ENCODE measurements at places on chromosomes 13 and 19.
A peak's percentile ranks its signal among the peaks of the same experiment; 100 is the strongest.

GRCh38 chr13:100211016-100211710 lies 122.3 kb downstream of the PCCA start:
- DNase-seq: no peak

- peak; percentile 39 for DNase-seq
Observed at GRCh38 chr19:51448411-51449016, 9.7 kb downstream of the SIGLEC8 start.

- no peak for DNase-seq
Observed at GRCh38 chr19:954672-955494, 29.0 kb downstream of the ARID3A start.

DNA sequence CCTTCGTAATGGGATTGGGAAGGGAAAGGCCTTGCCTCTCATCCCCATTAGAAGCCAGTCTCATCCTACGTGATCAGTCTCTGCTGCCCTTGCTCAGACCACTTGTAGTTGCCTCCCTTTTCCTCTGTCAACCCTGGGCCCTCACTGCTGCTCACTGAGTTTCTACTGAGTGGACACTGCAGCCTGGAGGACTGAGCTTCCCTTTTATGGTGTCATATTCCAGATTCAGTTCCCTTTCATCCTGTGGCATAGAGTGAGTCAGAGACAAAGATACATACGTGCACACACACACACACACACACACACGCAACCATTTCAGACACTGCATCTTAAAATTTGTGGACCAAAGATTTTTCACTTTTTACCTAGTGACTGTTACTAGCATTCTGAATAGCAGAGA lies 56.6 kb downstream of the COG3 start:
- no peak for DNase-seq

- no peak for DNase-seq
Observed at GRCh38 chr13:34340534-34340933, 522.6 kb downstream of the RFC3 start.

- DNase-seq: no peak
Observed at GRCh38 chr13:84296401-84296800, 414.1 kb upstream of the SLITRK1 start.

GRCh38 chr13:27954406-27954851 lies 14.7 kb downstream of the CDX2 start:
- DNase-seq: no peak

GRCh38 chr19:52297601-52298364 lies 814 bp downstream of the ZNF480 start:
- DNase-seq: no peak

DNA sequence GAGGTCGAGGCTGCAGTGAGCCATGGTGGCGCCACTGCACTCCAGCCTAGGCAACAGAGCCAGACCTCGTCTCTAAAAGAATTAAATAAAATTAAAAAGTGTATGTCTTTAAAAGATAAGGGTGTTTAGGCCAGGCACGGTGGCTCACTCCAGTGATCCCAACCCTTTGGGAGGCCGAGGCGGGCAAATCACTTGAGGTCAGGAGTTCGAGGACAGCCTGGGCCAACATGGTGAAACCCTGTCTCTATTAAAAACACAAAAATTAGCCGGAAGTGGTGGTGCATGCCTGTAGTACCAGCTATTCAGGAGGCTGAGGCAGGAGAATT lies 7.5 kb upstream of the SDHAF1 start:
- DNase-seq: no peak

- no peak for DNase-seq
Observed at GRCh38 chr13:46057256-46058015, 4.9 kb upstream of the ZC3H13 start.

GRCh38 chr19:16714702-16715287 lies 4.9 kb upstream of the NWD1 start:
- no peak for DNase-seq

DNA sequence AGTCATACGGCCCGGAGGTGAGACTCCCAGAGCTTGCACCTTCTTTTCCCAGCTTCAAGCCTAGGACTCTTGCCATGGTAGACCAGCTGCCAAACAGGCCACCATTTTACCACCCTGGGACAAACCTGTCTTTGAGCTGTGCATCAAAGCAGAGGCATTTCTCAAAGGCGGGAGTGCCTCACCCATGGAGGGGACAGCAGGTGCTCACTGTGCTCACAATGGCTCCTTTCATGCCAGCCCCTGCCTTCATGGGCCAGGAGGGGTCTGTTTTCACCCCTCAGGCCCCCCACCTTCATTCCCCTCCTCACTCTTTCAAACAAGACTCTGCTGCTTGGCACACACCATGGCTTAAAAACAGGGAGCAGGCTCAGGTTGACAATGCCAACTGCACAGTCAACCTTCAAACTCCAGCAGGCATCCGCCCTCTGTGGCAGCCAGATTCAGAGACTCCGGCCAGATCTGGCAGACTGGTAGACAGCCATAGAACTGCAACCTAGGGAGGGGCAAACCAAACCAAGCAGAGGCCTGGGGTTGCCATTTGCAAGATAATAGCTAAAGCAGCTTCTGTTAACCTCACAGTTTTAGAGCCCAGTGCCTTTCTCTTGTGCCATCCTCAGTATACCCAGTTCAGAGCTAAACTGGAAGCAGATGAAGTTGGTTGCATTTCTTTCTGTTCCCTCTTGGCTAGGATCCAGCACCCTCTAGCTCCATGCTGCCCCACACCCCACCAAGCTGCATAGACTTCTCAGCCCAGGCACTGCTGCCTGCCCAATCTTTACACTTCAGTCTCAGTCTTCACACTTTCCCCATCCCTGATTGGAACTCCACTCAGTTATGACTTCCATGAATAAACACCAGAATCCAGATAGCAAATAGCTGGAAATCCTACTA lies 93.9 kb upstream of the SPATA13 start:
- no peak for DNase-seq

DNA sequence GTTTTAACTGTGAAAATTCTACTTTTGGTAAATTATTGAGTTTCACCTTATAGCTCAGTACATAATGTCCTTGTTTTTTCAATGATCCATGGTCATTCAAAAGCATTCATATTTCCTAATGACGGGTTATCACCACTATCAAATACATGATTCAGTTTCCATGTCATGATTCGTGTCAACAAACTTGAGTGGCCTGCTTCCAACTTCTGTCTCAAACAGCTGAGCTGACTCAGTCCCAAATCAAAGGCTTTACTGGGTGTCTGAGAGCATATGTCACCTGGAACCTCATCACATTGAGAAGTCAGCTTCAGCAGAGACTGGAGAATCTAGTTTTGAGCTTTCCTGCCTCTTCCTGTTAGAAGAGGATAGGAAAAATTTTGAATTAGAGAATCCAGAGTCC lies 40.3 kb upstream of the SGCG start:
- DNase-seq: no peak

GRCh38 chr19:55386493-55386971 lies 800 bp downstream of the RPL28 start:
- no peak for DNase-seq

DNA sequence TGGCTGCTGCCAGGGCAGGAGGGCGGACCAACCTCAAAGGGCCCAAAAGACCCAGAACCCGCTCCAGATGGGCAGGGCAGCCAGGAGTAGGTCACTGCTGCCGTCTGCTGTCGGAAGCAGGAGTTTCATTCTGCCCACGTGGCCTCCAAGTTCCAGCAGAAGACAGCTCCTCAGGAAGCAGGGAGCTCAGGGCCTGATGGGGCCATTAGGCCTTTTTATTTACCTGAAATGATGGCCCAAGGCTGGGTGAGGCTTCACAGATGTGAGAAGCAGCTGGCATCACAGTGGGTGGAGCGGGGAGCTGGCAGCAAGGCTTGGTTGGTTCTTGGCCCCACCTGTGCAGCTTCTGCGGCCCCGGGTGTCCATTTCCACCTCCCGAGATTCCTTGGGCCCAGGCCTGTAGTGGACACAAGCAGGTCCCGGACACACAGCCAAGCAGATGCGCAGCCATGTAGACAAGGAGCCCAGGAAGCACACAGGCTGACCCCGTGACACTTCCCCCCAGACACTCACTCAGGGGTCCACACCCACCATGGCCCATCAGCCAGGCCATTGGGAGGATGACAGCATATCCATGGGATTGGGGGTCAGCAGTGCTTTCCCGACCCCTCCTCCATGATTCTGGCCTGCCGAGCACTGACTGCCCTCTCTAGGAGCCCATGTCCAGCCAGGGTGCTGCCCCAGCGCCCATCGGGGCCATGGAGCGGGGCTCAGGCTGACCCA lies 26.4 kb downstream of the C13orf46 start:
- no peak for DNase-seq

GRCh38 chr13:32209652-32210051 lies 105.5 kb downstream of the ZAR1L start:
- no peak for DNase-seq

GRCh38 chr13:49746111-49746510 lies 46.4 kb downstream of the KPNA3 start:
- DNase-seq: no peak

DNA sequence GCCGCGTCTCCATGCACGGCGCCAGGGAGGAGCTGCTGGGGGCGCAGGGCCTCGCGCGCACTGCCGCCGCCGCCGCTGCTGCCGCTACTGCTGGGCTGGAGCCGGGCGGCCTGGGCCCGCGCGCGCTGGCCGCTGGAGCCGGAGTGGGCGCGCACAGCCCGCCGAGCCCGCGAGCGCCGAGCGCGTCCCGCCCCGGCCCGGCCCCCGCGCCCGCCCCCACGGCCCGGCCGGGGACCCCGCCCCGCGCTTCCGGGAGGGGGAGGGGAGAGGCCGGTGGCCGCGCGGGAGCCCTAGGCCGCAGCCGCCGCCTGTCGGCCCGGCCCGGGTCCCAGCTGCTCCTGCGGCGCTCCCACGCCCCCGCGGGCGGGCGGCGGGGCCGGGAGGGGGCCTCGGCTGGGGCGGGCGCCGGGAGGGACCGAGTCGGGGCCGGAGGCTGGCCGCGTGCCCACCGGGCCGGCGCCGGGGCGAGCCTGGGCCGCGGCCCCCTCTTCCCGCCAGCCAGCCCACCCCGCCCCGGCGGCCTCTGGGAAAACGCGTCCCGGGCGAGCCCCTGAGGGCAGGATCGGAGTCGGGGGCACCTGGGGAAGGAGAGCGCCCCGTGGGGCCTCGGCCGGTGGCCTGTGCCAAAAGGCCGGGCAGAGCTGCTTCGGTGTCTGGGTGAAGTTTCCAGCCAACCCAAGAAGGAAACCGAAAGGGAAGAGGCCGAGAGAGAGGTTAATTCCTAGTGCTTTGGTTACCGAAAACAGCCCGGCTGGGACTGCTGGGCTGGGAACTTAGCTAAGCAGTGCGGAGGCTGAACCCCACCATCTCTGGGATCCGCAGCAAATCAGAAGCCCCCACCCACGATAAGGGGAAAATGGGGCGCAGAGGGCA lies at the start of gene STK24:
Gene STK24, minus strand, starts transcription at position 145 of the 873 bp plus-strand sequence. CDS start 321 bp downstream, outside the sequence.
- peak; percentile 36 for DNase-seq

GRCh38 chr19:55454787-55455243 lies 6.6 kb downstream of the ISOC2 start:
- peak; percentile 20 for DNase-seq

GRCh38 chr13:47289567-47289966 lies 392.7 kb upstream of the HTR2A start:
- no peak for DNase-seq

DNA sequence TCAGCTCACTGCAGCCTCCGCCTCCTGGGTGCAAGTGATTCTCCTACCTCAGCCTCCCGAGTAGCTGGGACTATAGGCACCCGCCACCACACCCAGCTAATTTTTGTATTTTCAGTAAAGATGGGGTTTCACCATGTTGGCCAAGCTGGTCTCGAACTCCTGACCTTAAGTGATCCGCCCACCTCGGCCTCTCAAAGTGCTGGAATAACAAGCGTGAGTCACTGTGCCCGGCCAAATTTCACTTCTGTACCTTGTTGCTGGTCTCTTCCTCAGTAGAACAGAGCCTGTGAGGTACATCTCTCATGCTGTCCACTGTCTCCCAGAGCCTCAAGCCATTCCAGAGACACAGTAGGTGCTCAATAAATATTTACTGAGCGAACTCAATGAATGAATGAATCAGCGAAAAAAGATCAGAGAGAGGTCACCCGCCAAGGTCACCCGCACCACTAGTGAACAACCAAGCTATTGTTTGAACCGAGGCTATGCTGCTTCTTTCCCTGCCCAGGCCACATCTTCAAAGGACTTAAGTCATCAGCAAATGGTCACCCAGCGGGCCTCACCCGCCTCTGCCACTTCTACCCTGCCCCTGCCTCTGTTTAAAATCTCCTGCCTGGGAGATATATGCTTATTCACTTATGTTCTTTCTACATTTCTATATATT lies 9.3 kb downstream of the TMEM143 start:
- no peak for DNase-seq

GRCh38 chr13:89113744-89114143 lies 1442.6 kb downstream of the SLITRK5 start:
- DNase-seq: no peak

GRCh38 chr19:15432629-15433518 lies 14.1 kb upstream of the AKAP8L start:
- DNase-seq: peak; percentile 87

DNA sequence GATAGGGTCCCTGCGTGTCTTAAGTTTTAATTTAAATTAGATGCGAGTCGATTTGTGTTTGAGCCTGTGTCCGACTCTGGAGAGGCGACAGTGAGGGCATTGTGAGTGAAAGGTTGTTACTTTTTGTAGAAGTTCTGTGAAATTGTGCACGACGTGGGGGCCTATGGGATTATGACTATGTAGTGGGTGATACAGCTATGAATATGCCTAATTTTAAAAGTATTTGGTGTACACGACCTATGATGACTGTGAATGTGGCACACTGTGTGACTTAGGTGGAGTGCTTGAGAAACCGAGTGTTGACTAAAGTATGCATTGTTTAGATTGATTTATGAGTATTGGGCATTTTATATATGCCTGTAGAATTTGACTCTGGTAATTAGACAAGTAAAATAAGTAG lies 646 bp downstream of the ZNF567 start:
- no peak for DNase-seq
